ENCODE measurements at places on chromosomes 3 and 15.

- no peak for DNase-seq
Measured at GRCh38 chr3:31522152-31522551, 10.6 kb upstream of the STT3B start.

- DNase-seq = no peak
Measured at GRCh38 chr3:177694316-177694715, 497.0 kb upstream of the TBL1XR1 start.

DNA sequence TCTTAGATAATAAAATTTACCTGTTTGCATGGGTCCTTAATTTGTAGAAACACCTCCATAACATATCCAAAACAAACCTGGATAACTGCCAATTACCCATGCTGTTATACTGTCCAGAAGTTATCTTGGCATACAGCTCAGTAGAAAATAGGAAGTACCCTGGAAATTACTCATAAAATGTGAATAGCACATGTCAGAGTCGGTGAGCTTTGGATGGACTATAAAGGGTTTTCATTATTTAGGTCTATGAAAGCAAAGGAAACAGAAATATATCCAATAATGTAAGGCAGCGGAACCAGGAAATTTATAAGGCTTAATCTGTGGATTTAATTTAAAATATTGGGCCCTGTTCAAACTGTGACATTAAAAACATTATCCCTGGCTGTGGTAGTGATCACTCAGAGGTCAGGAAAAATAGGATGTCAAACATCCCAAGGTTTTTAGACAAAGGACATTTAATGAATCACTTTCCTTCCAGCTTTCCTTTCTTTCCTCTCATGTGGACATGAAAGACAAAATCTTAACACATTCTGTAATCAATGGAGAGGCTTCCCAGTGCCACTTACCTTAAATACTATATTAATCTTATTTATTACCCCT lies 459.0 kb upstream of the DPH6 start:
- DNase-seq = no peak

DNA sequence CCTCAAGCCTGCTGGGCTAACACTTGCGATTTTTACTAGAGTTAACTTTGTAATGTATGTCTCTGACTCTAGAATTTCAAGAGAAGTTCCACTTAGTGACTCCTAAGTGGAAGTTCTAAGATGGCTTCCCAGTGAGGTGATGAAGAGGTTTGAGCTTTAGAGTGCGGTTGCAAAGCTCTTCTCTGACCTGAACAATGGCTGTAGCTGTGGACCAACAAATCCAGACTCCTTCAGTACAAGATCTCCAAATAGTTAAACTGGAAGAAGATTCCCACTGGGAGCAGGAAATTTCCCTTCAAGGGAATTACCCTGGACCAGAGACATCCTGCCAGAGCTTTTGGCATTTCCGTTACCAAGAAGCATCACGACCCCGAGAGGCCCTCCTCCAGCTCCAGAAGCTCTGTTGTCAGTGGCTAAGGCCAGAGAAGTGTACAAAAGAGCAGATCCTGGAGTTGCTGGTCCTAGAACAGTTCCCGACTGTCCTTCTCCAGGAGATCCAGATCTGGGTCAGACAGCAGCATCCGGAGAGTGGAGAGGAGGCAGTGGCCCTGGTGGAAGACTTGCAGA lies 22.3 kb downstream of the WDR73 start:
- DNase-seq = no peak

DNA sequence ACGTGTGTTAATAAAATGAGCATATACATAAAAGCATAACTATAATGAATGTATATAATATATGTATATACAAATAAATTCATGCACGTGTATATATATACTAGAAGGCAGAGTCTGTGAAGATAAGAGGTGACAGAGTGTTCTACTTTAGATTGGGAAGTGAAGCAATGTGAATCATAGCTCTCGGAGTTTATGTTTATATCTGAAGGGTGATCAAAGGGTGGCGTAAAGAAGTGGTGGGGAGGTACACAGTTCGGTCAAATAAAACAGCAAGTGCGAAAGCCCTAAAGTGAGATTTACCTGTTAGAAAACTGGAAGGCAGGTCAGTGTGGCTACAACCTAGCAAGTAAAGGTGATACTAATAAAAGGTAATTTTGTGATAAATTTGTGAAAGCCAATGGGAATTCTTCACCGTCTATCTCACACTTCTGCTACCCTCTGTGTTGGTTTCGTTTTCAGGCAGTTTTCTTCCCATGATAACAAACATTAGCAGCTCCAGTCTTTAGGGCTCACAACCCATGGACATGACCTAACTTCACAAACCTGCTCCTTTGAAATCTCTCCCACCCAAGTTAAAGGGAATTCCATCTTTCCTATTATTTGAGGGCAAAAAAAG lies 46.7 kb upstream of the BCHE start:
- DNase-seq = no peak

DNA sequence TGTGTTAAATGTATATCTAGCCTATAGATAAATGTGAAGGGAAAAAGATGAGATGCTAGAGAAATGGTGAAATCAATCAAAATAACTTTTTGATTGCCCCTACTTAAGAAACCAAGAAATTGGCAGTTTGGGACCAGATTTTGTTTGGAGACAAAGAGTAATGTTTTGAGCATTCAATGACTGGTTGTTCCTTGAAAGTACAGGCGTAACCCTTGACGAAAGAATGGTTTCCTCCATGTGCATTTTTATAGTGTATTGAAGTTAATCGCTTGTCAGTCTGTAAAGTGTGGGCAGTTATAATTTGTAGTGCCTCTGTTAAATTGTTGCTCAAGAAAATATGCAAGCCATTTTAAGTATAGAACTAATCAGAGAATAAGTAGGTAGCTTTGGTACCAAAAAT lies 1.2 kb downstream of the KIF23 start:
- no peak for DNase-seq

DNA sequence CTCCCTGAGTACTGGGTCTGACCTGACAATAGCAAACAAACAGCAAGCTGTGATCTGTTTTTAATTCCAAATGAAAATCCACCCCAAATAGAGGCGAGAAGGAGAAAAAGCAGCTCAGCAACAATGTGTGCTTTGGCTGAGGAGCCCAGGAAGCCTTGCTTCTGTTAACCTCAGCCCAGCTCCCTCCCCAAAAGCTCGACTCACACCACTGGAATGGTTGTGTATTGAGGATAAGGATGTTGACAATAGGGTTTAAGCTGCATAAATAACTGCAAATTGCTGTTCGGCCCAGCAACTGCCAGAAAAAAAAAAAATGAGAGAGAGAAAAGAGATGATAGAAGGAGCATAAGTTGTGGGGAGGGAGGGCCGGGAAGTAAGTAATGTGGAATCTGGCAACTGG lies 104.0 kb upstream of the TBC1D5 start:
- DNase-seq = no peak

- no peak for DNase-seq
Measured at GRCh38 chr3:119359476-119360326, 65.5 kb downstream of the ARHGAP31 start.

Data from C1 segment of cervical spinal cord (tissue), 14 donors.